ENCODE measurements at places on chromosomes 4 and X.
A peak's percentile ranks its signal among the peaks of the same experiment; 100 is the strongest.

DNA sequence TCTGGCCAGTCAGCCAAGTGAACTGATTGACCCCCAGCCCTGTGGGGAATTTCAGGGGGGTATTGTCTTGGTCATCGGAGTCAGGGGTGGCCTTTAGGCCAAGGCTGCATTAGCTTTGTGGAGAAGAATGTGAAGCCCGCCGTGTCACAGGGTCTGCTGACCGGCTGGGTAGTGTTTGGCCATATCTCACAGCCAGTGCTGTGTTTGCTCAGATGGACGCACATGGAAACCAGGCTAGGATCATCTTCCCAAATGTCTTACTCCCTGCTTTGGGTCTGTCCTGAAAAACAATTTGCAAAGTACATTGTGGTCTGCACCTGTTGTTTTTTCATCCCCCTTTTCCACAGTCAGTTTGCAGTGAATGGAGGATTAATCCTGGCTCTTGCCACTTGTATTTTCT, 13.0 kb downstream of the TMEM164 start:
- DNase-seq, result no peak

- no peak for DNase-seq
Measured at GRCh38 chrX:24423960-24424359, 41.1 kb upstream of the PDK3 start.

DNA sequence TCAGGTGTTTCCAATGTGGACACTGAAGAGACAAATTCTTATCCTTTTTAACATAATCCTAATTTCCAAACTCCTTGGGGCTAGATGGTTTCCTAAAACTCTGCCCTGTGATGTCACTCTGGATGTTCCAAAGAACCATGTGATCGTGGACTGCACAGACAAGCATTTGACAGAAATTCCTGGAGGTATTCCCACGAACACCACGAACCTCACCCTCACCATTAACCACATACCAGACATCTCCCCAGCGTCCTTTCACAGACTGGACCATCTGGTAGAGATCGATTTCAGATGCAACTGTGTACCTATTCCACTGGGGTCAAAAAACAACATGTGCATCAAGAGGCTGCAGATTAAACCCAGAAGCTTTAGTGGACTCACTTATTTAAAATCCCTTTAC, 18.6 kb downstream of the TLR7 start:
- DNase-seq, result no peak

DNA sequence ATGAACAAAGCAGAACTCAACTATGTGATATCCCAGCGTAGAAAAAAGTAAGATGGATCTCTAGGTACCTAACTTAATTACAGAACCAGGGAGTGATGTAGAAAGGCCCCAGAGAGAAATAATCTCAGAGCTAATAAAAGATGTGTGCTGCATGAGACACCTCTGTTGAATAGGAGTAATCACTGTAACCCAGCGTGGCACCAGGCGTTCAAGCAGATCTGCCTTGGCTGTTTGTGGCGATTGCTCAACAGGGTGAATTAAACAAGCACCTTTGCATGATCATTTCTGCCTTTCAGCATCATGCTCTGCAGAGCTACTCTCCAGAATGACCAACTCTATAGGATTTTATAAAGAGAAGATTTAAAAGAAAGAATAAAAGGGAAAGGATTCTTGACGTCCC, 81.7 kb upstream of the KCNIP4 start:
- DNase-seq, result no peak

GRCh38 chr4:151227731-151228130, 49.2 kb upstream of the PRSS48 start:
- DNase-seq, result peak; percentile 45

- DNase-seq, result peak; percentile 31
Measured at GRCh38 chrX:127574829-127575228, 477.4 kb downstream of the ACTRT1 start.

DNA sequence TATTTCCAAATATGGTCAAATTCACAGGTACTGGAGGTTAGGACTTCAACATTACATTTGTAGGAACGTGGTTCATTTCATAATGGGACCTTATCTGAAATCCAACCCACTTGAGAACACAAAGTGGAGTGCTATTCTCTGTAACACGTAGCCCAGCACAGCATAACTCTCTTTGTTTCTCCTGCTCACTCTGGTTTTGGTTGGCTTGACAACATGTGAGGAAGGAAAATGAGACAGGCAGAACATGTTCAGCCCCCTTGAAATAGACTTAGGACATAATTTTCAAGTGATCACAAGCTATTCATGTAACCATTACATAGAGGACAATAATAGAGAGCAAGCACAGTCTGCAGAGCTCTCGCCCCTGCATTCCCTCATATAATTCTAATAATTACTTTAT, 115.1 kb upstream of the SMIM10 start:
- no peak for DNase-seq

DNA sequence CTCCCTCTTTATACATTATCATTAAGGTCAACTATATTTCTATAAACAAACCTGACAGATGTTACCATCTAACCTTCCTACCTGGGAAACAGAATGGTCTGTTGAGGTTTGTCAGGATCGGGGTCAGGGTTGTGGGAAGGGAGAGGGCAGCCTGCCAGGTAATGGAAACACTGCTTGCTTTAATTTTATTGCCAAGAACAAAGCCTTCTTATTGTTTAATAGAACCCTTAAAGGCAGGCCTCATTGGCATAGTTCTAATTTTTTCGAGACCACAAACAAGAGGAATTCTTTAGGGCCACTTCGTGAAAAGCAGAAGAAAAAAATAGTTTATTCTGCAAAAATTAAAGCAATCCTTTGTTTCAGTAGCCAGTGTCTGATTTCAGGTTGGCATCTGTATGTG, 113.2 kb downstream of the MID1 start:
- no peak for DNase-seq

DNA sequence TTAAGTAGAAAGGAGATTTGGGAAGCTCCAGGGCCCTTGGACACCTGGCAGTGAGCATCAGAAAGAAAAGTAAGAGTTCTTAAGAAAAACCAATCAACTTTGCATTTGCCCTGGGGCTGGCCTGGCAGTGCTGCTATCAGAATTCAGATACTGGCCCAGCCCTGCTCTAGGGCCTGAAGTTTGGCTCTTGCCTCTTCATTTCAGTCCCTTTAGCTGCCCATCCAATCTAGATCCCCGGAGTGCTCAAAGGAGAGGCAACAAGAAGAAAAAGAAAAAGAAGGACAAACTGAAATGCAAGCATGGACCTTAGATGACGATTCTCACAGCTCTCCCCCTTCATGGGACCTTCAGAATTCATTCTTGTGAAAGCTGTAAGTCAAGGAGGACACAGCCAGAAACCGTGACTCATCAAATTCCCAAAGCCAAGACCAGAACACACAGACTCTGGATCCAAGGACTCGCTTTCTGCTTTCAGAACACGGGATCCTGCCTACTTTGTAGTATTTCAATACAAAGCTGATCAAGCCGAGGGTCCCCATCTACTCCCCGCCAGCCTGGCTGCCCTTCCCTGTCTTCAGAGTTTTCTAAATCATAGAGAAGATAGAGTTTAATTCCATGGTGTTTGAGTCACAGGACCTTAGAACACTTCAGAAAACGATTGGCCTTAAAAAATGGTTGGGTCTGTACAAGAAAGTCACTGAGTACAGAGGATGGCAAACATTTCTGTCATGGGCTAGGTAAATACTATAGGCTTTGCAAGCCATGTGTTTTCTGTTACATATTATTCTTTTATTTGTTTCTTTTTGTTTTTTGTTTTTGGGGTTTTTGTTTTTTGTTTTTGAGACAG, 103.7 kb downstream of the RBM47 start:
- peak; percentile 77 for DNase-seq

DNA sequence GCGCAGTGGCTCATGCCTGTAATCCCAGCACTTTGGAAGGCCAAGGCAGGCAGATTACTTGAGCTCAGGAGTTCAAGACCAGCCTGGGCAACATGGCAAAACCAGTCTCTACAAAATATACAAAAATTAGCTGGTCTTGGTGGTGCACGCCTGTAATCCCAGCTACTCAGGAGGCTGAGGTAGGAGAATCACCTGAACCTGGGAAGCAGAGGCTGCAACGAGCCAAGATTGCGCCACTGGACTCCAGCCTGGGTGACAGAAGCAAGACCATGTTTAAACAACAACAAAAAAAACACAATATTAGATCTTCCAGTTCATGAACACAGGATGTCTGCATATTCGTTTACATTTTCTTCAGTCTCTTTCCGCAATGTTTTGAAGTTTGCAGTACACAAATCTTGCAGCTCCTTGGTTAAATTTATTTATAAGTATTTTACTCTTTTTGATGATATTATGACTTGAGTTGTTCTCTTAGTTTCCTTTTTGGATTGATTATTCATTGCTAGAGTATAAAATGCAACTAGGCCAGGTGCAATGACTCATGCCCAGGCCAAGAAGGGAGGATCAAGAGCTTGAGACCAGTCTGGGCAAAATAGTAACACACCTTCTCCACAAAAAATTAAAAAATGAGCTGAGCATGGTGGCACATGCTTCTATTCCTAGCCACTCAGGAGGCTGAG, 30.4 kb upstream of the ABCG2 start:
- DNase-seq, result no peak

DNA sequence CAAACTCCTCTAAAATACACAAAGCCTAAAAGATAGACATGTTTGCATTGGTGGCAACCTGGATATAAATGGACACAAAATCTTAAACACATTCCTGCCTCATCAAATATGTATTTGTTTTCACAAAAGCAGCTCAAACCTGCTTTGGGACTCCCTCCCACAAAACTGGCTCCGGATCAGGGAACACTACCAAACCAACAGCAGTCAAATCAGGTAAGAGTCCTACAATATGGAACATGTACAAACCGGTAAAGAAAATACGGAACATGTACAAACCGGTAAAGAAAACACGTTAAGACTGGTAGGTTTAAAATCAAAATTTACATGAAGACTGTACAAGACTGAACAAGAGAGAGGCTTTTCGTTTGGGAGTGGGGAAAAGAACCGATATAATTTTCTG, 4.3 kb downstream of the AMTN start:
- DNase-seq, result no peak

DNA sequence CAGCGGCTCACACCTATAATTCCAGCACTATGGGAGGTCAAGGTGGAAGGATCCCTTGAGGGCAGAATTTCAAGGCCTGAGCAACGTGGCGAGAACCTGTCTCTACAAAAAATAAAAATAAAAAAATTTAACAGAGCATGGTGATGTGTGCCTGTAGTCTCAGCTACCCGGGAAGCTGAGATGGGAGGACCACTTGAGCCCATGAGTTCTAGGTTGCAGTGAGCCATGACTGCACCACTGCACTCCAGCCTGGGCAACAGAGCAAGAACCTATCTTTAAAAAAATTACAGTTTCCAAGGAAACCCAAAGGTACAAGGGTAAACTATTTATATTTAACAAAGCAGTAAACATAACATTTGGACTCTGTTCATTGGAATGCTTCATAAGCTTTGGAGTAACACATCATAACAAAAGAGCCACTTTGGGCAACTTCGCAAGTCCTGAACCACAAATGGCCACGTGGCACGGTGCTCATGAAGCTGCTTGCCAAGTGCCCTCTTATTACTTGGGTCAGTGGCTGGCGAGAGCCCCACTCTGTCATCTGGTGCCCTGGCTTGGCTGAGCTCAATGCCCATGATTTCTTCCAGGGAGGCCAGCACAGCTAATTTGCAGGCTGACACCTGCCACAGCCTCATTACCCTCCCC, 165.6 kb downstream of the SH3KBP1 start:
- DNase-seq, result peak; percentile 4

Data from ACHN (cell line).